ENCODE measurements at places on chromosomes 5 and 9. TPM values are rescaled to one million over a fixed set of nuclear protein-coding genes. Genes with fewer than 3 reads are reported as not detected.

Gene THG1L
- total RNA-seq = 27.9 TPM

Gene SVEP1
- 63.5 TPM for total RNA-seq

Gene CXCL14
- 10.9 TPM for total RNA-seq

Gene HNRNPH1
- 671 TPM for total RNA-seq

Gene NUTM2F
- total RNA-seq = not detected

Gene ASB6
- 11.8 TPM for total RNA-seq

Gene LECT2
- not detected for total RNA-seq

Gene PCDHB7
- 8.0 TPM for total RNA-seq

Gene RPP25L
- 31.3 TPM for total RNA-seq

Gene LCN12
- total RNA-seq = 5.4 TPM

- no peak for DNase-seq
Measured at GRCh38 chr5:177154003-177154643, 20.6 kb downstream of the NSD1 start.

DNA sequence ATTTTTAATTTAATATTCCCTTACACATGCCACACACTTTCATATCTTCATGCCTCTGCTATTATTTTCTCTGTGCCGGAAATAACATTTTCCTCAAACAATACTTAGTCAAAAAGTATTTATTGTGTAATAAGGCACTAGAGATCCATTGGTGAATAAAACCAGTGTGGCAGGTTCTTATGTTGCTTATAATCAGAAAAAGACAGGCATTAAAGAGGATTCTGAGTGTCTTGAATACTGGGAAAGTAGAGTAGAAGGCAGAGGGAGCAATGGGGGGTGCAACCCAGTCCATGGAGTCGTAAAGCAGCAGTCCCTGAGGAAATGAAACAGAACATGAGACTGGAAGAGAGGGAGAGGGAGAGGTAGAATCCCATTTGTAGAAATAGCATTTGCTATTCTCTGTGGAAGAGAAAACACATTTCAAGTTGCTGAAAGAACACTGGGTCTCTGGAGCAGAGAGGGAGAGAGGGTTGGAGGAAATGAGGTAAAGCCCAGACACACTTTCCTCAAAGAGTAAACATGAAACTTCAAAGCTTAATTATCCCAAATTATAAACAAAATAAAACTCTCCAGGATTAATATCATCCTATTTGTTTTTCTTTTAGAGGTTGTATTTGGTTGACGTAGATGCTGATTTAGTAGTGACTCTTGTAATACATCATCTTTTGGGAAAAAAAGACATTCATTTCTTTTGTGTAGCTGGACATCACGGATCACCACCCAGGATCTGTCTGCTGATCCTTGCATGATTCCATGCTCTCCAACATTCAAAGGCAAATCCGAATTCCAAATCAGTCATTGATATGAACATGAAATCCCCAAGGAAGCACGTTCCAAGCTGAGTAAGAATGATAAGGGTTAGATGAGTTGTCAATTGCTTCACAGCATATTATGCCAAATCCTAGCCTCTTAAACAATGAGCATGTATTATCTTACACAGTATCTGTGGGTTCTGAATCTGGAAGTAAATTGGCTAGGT is 37.4 kb upstream of the GRAMD2B start:
- no peak for DNase-seq

- DNase-seq = no peak
Measured at GRCh38 chr9:96565671-96566497, 53.8 kb downstream of the CDC14B start.

- no peak for DNase-seq
Measured at GRCh38 chr9:131704988-131705387, 34.9 kb downstream of the RAPGEF1 start.

GRCh38 chr5:1547655-1548054 is 23.9 kb upstream of the LPCAT1 start:
- no peak for DNase-seq

DNA sequence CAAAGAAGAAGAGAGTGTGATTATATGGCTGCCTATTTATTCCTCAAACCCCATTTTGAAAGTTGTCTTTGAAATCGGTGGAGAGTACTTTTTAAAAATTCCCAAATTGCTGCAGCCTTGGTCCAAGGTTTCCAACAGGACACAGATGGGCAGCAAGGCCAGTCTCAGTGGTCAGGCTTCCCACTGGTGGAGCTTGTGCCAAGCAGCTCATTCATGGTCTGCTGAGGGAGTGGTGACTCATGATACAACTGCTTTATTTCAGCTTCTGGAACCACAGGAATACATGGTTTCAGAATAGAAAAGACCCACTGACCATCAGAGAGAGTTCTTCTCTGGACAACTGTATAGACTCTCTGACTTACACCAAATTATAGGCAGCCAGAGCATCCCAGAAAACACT is 673.1 kb upstream of the KLF4 start:
- DNase-seq = no peak

- no peak for DNase-seq
Measured at GRCh38 chr5:76513476-76513875, 109.7 kb downstream of the F2RL2 start.

DNA sequence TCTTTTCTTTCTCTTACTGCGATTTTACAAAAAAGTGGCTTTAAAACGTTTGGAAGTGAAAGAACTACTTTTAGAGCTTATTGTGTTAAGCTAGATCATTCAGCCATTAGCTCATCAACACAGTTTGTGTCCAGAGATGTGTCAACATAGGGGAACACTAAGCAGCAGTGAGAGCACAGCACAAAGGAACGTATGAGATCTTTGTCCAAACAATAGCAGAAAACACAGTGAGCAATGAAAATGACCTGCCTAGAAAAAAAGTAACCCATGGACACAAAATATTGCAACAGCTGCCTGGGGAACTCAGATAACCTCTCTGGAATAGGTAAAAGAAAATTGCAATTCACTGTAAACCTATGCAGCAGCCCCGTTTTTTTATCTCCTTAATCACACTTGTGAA is 372.5 kb downstream of the ARHGEF28 start:
- DNase-seq = no peak

DNA sequence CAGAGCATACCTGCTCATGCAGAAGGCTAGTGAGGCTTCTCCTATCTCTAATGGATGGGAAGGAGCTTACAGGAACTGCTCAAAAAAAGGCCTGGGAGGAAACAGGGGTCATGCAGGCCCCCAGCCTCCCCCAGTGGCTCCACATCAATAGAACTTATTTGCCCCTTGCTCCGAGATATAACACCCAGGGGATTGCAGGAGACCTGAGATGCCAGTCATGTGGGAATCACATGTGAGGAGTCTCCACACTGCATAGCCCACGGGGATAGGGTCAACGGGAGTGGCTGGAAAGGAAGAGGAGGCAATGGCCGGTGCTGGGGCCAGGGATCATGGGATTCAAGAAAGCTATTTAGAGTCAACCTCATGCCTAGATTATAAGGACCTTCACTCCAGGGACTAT is 76.2 kb downstream of the NRG2 start:
- no peak for DNase-seq

DNA sequence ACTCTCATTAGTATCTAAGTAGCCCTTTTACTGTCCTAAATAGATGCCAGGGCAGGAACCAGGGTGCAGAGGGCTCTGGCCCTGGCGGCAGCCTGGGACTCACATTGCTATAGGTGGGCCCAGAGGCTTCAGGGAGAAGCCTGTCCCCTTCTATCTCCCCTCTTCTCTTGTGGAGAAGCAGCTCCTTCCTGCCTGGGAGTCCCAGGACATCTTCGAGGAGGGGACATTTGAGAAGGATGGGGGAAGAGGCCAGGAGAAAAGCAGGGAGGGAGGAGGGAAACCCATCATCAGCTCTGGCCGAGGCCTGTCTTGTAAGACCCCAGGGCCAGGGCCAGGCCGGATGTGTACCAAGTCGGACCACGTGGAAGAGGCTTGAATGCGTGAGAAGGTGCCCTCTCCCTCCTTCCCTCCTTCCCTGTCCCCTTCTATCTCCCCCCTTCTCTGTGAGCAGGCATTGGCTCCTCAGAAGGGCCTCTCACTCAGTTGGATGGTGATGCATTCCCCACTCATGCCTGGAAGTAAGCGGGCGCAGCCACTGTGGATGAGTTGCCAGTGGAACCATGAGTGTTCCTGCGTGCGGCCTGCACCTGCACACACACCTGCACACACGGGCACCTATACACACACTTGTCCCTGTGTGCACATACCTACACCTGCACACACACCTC is 20.7 kb upstream of the LPCAT1 start:
- DNase-seq = peak; percentile 14

DNA sequence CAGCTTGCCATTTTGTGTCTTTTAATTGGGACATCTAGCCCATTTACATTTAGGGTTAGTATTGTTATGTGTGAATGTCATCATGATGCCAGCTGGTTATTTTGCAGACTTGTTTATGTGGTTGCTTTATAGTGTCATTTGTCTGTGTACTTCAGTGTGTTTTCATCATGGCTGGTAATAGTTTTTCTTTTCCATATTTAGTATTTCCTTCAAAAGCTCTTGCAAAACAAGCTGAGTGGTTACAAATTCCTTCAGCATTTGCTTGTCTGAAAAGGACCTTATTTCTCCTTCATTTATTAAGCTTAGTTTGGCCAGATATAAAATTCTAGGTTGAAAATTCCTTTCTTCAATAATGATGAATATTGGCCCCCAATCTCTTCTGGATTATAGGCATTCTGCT is 28.5 kb upstream of the TNFSF15 start:
- DNase-seq = no peak

GRCh38 chr5:161084115-161084514 is 232.1 kb upstream of the ATP10B start:
- DNase-seq = no peak

GRCh38 chr5:107486489-107486888 is 184.2 kb downstream of the EFNA5 start:
- no peak for DNase-seq

GRCh38 chr5:119339965-119340364 is 15.9 kb upstream of the TNFAIP8 start:
- no peak for DNase-seq

DNA sequence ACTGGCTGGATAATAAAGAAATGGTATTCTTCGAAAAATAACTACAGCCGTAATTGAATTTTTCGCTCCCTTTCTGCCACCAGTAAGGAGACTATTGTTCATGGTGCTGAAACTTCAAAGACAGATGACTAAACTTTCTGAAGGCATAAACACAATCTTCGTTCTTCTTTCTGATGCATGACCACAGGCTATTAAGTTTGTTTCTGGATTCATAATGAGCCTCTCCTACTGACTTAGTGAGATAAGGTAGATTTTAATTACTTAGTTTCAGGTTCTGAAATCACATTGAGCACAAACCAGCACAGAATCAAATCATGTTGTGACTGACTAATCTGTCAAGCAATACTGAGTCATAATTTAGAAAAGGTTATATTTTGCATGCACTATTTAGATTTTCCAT is 441.8 kb upstream of the CCNG1 start:
- DNase-seq = no peak

- DNase-seq = no peak
Measured at GRCh38 chr9:122364117-122364782, 6.6 kb upstream of the PTGS1 start.

DNA sequence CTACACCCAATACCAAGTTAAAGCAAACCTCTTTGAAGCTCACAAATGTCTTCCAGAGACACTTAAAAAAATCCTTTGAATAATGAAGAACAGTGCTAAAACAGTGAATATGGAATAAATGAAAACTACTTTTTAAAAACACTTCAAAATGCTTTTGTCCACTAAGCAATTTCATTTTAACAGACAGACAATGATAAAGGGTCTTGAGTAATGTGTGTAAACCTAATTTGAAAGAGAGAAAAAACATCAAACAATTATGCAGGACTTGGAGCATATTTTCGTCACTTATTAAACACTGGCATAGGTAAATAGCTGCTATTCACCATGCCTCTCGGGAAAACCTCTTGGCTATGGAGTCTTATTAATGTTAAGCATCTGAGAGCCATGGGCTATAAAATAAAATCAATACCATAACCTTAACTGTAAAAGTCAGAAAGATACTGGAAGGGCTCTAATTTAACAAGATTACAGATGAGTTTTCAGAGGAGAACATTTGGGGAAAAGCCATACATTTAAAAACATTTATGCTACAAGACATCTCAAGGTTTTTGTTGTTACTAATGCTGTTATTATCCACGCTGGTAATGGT is 177.8 kb downstream of the NFIB start:
- no peak for DNase-seq

GRCh38 chr5:150159741-150160179 is 4.1 kb upstream of the PDGFRB start:
- DNase-seq = peak; percentile 77

DNA sequence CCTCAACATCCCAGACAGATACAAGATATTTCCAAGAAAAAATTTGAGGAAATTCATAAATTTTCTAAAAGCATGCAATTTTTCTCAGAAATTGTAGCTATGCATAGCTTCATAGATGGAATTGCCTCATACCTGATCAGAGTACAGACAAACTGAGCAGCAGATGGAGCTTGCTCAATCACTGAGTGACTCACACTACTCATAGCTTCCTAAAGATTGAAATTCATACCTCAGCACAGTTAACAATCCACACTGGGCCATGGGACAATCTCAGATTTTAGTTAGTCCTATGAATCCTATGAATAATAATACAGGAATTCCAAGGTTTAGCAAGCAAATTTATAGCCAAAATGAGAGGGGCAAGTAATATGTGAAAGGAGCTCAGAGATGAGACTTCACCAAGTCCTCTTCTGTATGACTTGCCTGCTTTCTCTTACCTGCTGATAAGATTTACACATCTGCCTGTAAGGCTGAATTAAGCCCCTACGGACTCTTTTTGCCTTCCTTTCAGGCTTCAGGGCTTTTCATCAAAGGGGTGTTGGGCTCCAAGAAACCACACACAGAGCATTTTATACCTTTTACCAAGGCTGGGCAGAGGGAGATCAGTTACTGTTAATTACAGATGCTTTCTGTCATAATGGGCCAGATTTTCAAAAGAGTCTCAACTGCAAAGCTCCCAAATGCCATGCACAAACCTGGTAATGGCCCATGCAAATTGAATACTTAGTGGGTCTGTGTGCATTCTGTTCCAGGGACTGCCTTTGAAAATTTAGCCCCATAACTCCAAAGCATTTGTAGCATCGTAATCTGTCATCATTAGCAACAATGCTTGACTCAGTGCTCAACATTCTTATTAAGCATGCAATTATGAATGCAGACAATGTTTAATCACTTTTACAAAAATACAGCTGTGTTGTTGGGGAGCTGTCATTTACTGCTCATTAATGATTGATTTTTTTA is 439.3 kb downstream of the DTWD2 start:
- DNase-seq = no peak

DNA sequence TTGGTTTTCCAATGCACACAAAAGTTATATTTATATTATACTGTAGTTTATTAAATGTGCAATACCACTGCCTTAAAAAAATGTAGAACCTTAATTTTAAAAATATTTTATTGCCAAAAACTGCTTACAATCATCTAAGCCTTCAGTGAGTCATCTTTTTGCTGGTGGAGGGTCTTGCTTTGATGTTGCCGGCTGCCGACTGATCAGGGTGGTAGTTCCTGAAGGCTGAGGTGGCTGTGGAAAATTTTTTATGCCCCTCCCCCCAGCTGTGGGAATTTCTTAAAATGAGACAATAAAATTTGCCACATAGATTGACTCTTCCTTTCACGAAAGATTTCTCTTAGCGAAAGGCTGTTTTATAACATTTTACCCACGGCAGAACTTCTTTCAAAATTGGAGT is 75.9 kb upstream of the SLC25A51 start:
- DNase-seq = no peak

All from uterus (tissue), 4 donors.